ENCODE measurements at places on chromosomes 4 and X. TPM values are rescaled to one million over a fixed set of nuclear protein-coding genes. Genes with fewer than 3 reads are reported as not detected.

The ALPK1 gene
- total RNA-seq, result 28.5 TPM

The ZDHHC9 gene
- 6.9 TPM for total RNA-seq

The KLHL15 gene
- 4.5 TPM for total RNA-seq

The PABPC1L2A gene
- total RNA-seq, result not detected

The CXCL1 gene
- total RNA-seq, result not detected

The SSX2 gene
- not detected for total RNA-seq

The RNF212 gene
- total RNA-seq, result not detected

The BST1 gene
- 0.31 TPM for total RNA-seq

The EPHA5 gene
- not detected for total RNA-seq

The EIF1AX gene
- 151 TPM for total RNA-seq

The SRPX2 gene
- total RNA-seq, result not detected

The ODAPH gene
- total RNA-seq, result not detected

The ADAM29 gene
- total RNA-seq, result not detected

The AWAT2 gene
- total RNA-seq, result not detected

The H2BW2 gene
- total RNA-seq, result not detected

The GAB3 gene
- 2.0 TPM for total RNA-seq

The MAGEB10 gene
- total RNA-seq, result not detected

The ANOS1 gene
- 0.08 TPM for total RNA-seq

The CLCN4 gene
- 8.0 TPM for total RNA-seq

The USP27X gene
- 1.3 TPM for total RNA-seq

The C4orf50 gene
- 0.05 TPM for total RNA-seq

The CACNA1F gene
- total RNA-seq, result 0.05 TPM

The MAPK10 gene
- 1.5 TPM for total RNA-seq

The SNCA gene
- total RNA-seq, result not detected

The FOXR2 gene
- not detected for total RNA-seq
